ENCODE measurements at places on chromosomes 11 and 22.

GRCh38 chr11:108206969-108207682 is 15.3 kb downstream of the NPAT start:
- no peak for DNase-seq

DNA sequence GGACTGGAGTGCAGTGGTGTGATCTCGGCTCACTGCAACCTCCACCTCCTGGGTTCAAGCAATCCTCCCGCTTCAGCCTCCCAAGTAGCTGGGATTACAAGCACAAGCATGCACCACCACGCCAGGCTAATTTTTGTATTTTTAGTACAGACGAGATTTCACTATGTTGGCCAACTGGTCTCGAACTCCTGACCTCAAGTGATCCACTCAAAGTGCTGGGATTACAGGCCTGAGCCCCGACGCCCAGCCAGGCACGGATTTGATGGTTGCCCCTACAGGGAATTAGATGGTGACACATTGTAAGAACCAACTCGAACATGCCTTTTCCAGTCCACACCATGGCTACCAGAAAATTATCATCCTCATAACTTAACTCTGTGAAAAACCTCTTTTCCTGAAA is 26.8 kb upstream of the RTL6 start:
- DNase-seq, result no peak

DNA sequence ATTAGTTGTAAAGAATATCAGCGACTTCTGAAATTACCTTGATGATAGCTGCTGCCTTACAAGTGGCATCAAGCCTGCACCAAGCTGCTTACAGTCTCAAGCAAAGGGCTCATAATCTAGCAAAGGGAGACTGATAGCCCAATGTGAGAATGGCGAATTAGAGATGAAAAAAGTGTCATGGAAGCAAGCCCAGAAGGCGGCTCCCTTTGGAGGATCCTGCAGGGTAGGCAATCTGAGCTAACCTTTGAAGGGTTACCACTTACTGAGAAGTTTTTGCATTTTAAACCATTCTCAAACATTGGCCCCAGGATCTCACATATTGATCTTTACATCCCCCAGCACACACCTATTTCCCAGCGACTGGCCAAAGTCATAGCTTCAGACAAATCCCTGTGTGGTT is 18.5 kb downstream of the GAB2 start:
- DNase-seq, result no peak

- no peak for DNase-seq
Observed at GRCh38 chr22:46280999-46281623, 13.3 kb downstream of the TTC38 start.

- no peak for DNase-seq
Observed at GRCh38 chr22:48744967-48745841, 1082.5 kb downstream of the BRD1 start.
